Lung microvascular endothelial cell (primary cell): ENCODE measurements at places on chromosomes 1 and 21. TPM values are rescaled to one million over a fixed set of nuclear protein-coding genes. Genes with fewer than 3 reads are reported as not detected.

Gene CDCP2
- total RNA-seq, result under 0.01 and 0.22 TPM in 2 replicates

Gene OR2L8
- total RNA-seq, result not detected in 2 replicates

Gene FMOD
- 3.7 and 14.3 TPM in 2 replicates for total RNA-seq

Gene TMOD4
- not detected in 2 replicates for total RNA-seq

Gene MYBPH
- total RNA-seq, result not detected in 2 replicates

Gene S100A8
- not detected in 2 replicates for total RNA-seq

Gene TRPM2
- 0.22 and 0.40 TPM in 2 replicates for total RNA-seq

Gene GUCA2B
- not detected in 2 replicates for total RNA-seq

Gene OLFML3
- total RNA-seq, result 5.8 and 8.7 TPM in 2 replicates

Gene FYB2
- total RNA-seq, result not detected in 2 replicates

Gene S100A6
- total RNA-seq, result 524 and 1,217 TPM in 2 replicates

Gene PCSK9
- total RNA-seq, result under 0.01 TPM in 1 of 2 replicates, not detected in the other

Gene ANKRD34A
- total RNA-seq, result under 0.01 TPM in 1 of 2 replicates, not detected in the other
